ENCODE measurements at places on chromosomes 12 and 14. TPM values are rescaled to one million over a fixed set of nuclear protein-coding genes. Genes with fewer than 3 reads are reported as not detected.

MYH6 gene
- total RNA-seq, result not detected

OR10G3 gene
- total RNA-seq, result not detected

ABCB9 gene
- 6.3 TPM for total RNA-seq

GDF3 gene
- not detected for total RNA-seq

TRIM9 gene
- total RNA-seq, result 0.41 TPM

Data from thoracic aorta (tissue), 2 donors.